NCI-H1930 (cell line): ENCODE measurements at places on chromosomes 13 and 19.

DNA sequence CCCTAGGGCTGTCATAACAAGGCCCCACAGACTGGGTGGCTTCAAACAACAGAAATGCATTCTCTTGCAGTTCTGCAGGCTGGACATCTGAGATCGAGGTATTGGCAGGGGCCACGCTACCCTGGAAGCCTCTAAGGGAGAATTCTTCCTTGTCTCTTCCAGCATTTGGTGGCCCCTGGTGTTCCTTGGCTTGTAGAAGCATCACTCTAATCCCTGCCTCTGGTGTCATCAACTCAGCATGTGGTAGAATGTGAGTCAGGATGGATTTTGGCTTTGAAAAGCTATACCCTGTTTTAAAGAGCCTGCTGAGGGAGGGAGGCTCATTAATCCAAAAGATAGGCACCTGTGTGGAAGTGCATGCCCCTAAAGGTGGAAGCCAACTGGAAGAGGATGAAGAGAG lies 7.9 kb upstream of the GGACT start:
- DNase-seq = no peak

- no peak for DNase-seq
Observed at GRCh38 chr19:47615714-47616113, 6.8 kb downstream of the BICRA start.

DNA sequence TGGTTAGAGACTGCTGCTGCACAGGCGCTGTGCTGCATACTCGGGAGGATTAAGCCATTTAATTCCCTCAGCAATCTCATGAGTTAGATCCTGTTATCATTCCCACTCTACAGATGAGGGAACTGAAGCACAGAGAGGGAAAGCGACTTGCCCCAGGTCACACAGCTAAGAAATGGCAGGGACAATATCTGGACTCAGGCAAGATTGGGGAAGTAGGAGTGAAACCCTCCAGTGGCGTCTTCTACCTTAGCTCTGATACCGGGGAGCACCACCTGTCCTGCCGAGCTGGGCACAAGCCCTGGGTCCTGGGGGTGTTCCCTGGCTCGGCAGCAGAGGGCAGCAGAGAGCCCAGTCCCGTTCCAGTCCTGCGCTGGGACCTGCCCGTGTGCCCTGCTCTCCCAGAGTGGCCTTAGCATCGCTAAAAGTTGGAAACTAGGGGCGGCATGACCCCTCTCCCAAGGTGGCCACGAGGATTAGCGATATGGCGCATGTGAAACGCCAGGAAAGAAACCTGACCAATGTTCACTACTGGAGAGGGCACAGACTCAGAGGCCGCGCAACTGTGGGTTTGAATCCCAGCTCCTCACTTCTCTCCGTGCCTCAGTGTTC lies 20.5 kb downstream of the CYTH2 start:
- DNase-seq = peak; percentile 35

- DNase-seq = no peak
Observed at GRCh38 chr13:50355797-50356196, 340.6 kb downstream of the KCNRG start.

DNA sequence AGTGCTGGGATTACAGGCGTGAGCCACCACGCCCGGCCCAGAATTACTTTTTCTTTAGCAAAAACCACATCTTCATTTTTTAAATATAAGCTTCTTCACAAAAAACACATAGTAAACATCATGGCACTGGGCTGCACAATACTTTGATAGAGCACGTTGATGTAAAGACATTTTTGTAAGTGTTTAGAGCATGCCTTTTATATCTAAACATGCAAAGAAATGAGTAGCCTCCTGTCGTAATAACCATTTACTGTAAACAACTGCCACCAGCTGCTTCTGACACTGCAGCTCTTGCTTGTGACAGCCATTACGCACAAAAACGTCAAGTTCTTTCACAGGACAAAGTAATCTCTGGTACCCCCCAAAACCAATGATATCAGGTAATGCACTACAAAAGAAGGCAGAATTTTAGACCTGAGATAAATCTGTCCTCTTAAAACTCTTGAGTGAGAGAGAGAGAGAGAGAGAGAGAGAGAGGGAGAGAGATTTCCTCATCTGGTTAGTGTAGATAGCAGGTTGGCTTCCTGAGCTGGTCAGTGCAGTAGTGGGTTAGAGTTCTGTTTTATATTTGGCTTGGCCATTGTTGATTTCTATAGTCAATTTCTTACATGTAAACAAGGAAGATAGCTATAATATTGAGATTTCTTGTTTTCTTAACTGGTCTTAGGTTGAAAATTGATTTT lies 6.7 kb upstream of the ZNF548 start:
- no peak for DNase-seq

GRCh38 chr19:51783372-51783771 lies 11.6 kb upstream of the FPR3 start:
- no peak for DNase-seq

GRCh38 chr13:37385956-37386670 lies 212.5 kb downstream of the POSTN start:
- DNase-seq = no peak

- no peak for DNase-seq
Observed at GRCh38 chr13:43272851-43273250, 249.5 kb downstream of the DNAJC15 start.

DNA sequence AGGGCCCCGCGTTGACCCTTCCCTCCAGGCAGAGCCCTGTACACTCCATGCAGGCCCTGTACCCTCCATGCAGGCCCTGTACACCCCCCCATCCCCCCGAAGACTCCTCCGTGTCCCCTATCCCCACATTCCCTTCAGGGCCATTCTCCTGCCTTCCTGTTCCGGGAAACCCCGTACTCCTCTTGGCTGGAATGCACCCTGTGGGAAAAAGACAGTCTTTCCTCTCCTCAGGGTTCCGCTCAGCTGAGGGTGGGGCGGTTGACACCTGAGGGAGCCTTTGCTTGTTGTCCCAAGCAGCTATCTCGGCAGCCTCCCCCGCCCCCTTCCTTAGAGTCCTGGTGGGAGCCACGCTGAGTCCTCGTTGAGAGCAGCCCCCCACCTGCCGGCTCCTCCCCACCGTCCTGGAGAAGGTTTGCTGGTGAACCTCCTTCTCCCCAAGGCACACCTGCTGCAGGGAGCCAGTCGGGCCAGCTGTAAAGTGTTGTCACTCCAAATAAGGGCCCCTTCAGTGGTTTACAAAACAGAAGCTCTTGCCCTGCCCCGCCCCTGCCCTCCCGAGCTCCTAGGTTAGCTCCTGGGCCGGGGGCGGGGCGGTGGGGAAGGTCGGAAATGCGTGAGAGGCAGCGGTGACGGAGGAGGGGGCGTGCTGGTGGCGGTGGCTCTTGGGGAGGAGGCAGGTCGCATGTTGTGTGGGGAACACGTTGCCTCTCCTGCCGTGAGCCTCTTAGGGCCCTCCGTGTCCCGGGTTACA lies 1.5 kb downstream of the GNA11 start:
- DNase-seq = no peak

DNA sequence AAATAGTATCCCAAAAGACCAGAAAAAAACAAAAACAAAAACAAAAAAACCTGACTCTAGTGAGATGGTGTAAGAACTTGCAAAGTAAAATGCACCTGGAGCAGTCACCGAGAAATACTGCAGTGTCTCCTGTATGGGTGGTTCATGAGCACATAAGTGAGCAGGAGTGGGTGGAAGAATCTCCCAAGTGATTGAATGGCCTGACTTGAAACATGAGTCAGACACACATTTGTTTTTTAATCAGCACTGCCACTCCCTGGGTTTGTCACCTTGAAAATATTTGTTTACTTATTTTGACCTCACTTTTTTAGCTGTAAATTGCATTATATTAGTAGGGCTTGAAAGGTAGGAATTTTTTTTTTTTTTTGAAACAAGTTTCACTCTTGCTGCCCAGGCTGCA lies 2.0 kb downstream of the ZNF431 start:
- DNase-seq = no peak

- DNase-seq = no peak
Observed at GRCh38 chr19:52670046-52670445, 31.9 kb upstream of the ZNF83 start.

DNA sequence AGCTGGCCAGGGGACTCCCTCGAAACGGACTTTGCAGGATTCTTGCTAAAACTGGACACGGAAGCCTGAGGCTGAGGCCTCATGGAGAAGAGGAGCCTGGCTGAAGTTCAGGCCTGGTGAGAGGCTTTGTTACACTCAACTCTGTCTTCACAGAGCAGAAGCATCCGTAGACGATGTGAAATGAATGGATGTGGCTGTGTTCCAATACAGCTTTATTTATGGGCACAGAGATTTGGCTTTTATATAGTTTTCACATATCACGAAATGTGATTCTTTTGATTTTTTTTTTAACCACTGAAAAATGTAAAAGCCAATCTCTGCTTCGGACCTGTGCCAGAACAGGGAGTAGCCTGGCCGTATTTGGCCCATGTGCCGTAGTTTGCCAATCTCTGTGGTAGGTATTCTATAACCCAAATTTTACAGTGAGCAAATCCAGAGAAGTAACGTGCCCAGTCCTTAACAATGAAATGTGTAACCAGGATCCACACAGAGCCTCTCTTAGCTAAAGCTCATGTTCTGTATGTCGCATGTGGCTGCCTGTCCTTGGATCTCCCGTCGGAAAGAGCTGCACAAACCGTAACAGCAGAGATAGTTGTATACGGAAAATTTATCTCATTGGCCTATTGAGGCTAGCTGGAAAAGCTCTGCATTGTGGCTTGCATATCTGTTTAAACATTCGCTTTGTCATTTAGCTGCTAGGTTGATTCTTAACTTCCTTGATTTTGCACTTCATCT lies 171.6 kb upstream of the RNF113B start:
- no peak for DNase-seq

GRCh38 chr13:78430166-78430791 lies 173.1 kb downstream of the POU4F1 start:
- no peak for DNase-seq

- DNase-seq = no peak
Observed at GRCh38 chr19:2578901-2579677, 103.2 kb downstream of the GADD45B start.

DNA sequence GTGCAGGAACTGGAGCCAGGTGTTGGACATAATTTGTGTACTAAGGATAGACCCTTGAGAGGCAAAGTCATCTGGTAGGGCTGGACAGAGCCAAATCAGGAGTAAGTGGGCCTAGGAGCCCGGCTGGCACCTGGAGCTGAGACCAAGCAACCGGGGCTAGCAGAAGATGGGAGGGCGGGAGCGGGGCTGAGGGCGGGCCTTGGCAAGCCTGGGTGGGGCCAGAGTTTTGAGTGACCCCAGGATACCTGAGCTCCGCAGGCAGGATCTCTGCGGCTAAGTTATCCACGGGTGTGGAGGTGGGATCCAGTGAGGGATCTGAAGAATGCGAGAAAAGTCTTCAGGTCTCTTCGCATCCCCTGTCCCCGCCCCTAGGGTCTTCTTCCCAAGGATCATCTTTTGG lies 8.2 kb downstream of the HOOK2 start:
- DNase-seq = no peak

DNA sequence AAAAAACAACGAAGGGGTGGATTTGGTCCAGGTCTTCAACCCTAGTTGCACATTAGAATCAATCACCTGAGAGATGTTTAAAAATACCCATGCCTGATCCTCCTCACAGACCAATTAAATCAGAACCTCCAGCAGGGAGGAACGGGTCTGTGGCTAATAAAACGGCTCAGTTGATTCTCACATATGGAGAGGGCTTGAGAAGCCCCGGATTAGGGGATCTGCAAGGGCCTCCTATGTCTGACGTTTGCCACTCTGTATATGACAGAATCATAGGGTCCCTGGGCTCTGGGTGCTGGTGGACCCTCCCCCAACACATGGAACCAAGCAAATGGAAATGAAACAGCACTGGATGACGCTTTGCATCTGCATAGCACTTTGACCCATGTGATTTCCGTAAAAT lies 36.7 kb upstream of the C13orf42 start:
- no peak for DNase-seq

DNA sequence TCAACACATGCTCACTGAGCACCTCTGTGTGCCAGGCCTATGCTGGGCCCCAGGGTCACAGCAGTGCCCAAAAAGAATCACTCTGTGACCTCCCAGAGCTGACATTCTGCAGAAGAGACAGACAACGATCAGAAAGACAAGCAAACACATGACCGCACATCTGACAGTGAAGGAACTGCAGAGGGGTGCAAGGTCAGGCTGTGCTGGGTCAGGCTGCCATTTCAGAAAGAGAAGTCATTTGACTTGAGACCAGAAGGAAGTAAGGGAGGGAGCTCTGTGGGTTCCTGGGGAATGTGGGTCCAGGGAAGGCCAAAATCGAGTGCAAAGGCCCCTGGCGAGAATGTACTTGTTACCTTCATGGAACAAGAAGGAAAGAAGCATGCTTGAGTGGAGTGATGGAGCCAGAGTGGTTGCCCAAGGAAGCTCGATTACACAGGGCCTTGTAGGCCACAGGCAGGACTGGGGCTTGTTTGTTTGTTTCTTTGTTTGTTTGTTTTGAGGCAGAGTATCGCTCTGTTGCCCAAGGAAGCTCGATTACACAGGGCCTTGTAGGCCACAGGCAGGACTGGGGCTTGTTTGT lies 11.4 kb upstream of the CD22 start:
- DNase-seq = no peak

GRCh38 chr13:39363382-39363772 lies 239.6 kb downstream of the LHFPL6 start:
- DNase-seq = no peak

GRCh38 chr19:18437491-18438330 lies at the start of gene ISYNA1:
ISYNA1 (minus strand) TSS chr19:18438133; CDS start chr19:18437979, 154 bp downstream.
- no peak for DNase-seq

- no peak for DNase-seq
Observed at GRCh38 chr19:48962029-48962848, 2.9 kb upstream of the FTL start.

- DNase-seq = no peak
Observed at GRCh38 chr19:13417054-13417453, 89.2 kb downstream of the CACNA1A start.

GRCh38 chr13:85993567-85993966 lies 194.3 kb upstream of the SLITRK6 start:
- DNase-seq = no peak

- peak; percentile 65 for DNase-seq
Observed at GRCh38 chr19:1471010-1471514, 8.0 kb downstream of the C19orf25 start.

- DNase-seq = no peak
Observed at GRCh38 chr13:75326173-75327134, 155.5 kb downstream of the TBC1D4 start.

DNA sequence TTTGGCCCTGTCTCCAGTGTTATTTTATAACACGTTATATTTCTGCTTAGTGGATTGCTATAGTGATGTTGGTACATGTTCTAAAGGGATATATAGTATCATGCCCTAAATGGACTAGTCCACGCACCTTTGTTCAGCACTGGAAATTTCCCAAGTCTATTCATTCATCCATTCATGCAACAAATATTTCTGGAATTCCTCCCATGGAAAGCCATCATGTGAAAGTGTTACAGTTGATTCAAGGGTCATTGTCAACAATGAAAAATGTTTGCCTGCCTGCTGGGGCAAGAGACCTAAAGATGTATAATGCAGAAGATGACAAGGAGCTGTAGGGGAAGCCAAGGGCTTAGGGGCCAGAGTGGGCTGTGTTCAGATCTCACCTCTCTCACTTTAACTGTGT lies 10.8 kb upstream of the HSPH1 start:
- no peak for DNase-seq
